Left lung (tissue), 14 donors: ENCODE measurements at places on chromosomes 7 and 10. TPM values are rescaled to one million over a fixed set of nuclear protein-coding genes. Genes with fewer than 3 reads are reported as not detected.

Gene CARD11
- 8.1 TPM for total RNA-seq

Gene LRRN3
- total RNA-seq = 3.3 TPM

Gene CYP3A5
- 6.0 TPM for total RNA-seq

Gene PWWP2B
- 21.4 TPM for total RNA-seq

Gene C10orf62
- total RNA-seq = not detected

Gene FAM171A1
- total RNA-seq = 16.0 TPM
